Peyer's patch (tissue), 4 donors: ENCODE measurements at places on chromosomes 1 and 21.

GRCh38 chr1:87953121-87953520 is 624.4 kb downstream of the LMO4 start:
- DNase-seq, result no peak

DNA sequence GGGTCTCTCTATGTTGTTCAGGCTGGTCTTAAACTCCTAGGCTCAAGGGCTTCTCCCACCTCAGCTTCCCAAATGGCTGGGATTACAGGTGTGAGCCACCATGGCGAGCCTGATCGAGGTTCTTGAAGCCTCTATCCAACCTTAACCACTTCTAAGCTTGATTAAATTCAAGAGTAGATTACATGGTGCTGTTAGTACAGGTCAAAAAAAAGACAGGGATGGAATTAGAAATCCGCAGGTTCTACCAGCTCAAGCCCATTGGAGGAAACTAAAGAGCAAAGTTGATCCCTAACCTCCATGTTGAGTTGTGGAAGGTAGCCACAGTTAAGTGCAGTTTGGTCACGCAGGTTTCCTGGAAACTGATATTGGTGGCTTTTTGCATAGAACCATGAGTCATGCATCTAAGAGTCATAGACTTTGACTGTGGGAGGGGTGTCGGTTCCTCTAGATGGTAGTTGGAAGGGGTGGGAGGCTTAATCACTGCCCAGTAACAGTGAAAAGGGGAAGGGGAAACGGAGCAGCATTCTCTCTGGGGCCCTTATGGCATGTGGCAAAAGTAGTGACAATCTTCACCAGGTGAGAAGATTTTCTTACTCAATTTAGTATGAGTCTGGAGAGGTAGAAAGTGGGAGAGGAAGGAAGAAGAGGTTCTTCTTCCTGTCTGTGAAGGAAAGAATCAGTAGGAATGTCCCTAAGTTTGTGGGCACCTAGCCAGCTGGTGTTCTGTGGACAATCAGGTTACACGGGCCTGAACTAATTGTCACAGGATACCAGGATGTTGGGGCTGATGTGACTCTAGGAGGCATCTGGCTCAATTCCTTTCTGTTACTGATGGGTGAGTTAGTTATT is 7.0 kb downstream of the CD53 start:
- no peak for DNase-seq

- no peak for DNase-seq
These were observed 4.7 kb downstream of the HUNK start for GRCh38 chr21:31877463-31877957.

DNA sequence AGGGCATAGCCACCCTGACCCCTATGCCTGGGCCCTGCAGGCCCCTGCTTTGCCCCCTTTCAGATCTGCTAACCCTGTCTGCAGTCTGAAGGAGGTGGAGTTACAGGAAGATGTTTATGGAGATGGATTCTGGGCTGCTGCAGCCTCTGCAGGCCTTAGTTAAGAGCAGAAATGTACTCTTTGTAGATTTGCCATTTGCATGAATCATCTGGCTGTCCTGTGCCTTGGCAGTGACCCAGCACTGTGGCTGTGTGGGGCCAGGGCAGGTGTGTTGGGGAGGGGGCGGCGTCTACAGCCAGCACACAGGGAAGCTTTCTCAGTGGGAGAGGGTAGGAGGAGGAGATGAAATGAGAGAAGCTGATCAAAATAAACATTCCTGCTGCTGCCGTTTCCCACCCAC is 867.3 kb downstream of the PLA2G4A start:
- DNase-seq, result no peak

DNA sequence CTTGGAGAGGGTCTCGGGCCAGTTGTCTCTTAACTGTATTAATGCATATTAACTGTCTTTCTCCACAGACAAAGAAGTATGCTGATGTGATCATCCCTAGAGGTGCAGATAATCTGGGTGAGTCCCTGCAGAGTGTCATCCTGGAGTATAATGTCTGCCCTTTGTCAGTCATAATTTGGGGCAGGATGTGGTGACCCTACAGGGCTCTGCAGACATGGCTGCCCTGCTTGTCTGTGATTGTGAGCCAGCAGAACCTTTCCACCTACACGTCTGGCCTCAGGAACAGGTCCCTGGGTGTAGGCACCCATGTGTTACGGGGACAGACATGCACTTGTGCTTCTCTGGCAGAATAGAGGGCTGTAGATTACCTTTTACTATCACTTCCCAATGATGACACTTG is 78.4 kb downstream of the UCK2 start:
- no peak for DNase-seq

GRCh38 chr1:209403921-209404320 is 179.6 kb upstream of the CAMK1G start:
- no peak for DNase-seq

- no peak for DNase-seq
These were observed 1017.6 kb downstream of the KCNT2 start for GRCh38 chr1:195590649-195591048.

DNA sequence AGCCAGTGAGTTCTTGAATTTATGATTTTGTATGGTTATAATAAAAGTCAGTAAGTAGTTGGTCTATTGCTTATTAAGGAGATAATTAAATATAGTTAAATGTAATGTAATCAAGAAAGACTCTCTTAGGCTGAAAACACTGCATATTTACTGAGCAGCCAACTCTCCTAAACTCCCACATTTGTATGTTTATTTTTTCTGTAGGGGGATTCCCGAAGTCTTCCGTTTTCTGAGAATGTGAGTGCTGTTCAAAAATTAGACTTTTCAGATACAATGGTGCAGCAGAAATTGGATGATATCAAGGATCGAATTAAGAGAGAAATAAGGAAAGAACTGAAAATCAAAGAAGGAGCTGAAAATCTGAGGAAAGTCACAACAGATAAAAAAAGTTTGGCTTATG is 56.7 kb downstream of the PKN2 start:
- DNase-seq, result no peak

- no peak for DNase-seq
These were observed 33.4 kb downstream of the SLAMF6 start for GRCh38 chr1:160489513-160490261.

DNA sequence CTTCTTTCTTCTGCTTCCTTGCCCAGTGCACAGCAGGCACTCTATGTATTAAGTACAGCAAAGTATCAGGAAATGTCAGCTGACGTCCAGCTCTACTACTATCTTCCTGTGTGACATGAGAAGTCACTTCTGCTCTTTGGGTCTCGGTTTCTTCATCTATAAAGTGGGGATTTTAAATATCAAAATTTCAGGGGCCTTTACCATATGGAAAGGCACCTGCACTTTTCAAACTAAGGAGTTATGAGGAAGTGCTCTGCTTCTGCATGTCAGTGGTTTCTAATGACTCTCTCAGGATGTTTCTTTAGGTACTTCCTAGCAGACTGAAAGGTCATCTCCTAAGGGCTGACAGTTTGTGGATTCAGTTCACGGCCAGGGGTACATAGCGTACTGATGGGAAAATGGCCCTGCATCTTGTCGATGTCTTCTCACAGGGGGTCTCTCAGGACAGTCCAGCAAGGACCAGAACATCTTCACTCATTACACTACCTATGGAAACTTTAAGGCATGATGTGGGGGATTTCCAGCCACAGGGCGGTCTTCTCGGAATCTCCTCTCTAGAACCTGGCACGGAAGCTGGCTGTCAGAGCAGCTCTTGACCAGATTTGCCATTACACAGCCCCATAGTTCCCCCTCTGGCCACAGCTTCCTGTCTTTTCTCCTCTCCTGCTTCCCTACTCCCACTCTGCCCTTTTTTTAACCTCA is 42.0 kb upstream of the MTF1 start:
- DNase-seq, result no peak

- DNase-seq, result no peak
These were observed 118.4 kb downstream of the DISP1 start for GRCh38 chr1:222933273-222933672.

GRCh38 chr1:224438989-224439388 is 4.4 kb upstream of the WDR26 start:
- no peak for DNase-seq

DNA sequence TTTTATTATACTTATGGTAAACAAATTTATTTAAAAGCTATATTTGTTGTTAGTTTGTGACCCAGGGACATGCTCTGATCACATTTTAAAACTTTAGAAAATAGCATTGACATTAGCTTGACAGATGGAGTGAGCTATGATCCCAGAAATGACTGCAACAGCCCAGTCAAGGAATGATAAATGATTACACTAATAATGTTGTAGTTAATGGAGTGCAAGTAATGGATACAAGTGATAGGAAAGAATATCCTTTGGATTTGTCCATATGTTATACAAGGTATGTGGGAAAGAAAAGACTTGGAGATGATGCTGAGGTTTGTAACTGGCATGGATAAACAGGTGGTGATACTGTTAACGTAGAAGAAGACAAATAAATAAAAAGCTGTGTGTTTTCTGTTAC is 1908.7 kb downstream of the MRPL39 start:
- DNase-seq, result no peak

DNA sequence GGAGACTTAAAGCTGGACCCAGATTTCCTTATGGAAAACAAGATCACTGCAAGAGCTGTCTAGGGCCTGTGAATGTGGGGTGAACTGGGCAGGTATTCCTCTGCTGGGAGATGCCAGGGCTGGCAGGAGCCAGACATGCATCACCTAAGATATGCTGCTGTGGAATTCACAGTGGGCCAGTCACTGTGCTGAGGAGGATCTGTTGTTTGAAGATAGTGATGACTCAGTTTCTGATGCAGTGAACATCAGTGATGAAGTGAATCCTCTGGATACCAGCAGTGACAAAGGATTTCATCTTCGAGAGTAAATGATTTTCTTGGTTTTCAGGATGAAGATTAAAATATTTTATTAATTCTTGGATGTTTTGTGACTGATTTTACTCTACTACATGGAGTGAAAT is 29.9 kb upstream of the CAMSAP2 start:
- DNase-seq, result no peak

DNA sequence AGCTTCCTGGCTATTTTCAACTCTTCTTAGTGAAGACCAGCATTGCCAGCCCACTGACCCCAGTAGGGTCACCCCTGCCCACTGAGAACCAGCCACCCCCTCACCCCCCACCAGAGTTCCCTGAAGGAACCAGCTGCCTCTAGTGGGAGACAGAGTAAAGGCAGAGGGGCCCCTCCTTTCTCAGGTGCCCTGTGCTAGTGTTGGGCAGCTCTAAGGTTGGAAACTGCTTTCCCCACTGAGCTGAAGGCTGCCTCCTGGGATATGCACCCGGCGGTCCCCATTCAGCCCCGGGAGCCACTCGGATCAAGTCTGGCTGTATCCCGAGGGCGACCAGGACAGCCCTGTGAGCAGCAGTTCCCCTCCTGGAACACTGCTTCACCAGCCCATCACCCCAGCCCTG is 111.0 kb downstream of the PGBD5 start:
- DNase-seq, result no peak

- no peak for DNase-seq
These were observed 114.3 kb upstream of the GRIK3 start for GRCh38 chr1:37148663-37149062.

GRCh38 chr1:197692965-197693364 is 82.3 kb downstream of the DENND1B start:
- no peak for DNase-seq

GRCh38 chr1:193794239-193794638 is 607.8 kb upstream of the B3GALT2 start:
- DNase-seq, result no peak

DNA sequence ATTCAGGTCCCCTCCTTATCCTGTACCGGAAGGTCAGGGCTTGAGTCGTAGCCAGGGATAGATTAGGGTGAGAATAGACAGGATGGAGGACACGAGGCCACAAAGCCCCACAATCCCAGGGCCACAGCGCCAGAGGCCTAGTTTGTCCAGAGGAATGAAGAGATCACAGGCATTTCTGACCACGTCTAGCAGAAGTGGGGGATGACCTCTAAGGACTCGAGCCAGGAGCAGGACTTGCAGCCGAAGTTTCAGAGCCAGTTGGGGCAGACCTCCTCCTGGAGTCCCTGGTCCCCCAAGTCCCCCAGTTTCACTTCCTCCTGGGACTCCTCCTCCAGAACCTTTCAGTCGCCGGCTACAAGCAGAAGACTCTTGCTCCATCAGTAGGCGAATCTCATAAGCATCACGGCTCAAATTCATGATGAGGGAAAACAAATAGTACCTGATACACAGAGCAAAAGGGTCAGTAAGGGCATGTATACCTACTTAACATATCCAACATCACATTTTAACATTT is 2.3 kb upstream of the ITGA10 start:
- no peak for DNase-seq

DNA sequence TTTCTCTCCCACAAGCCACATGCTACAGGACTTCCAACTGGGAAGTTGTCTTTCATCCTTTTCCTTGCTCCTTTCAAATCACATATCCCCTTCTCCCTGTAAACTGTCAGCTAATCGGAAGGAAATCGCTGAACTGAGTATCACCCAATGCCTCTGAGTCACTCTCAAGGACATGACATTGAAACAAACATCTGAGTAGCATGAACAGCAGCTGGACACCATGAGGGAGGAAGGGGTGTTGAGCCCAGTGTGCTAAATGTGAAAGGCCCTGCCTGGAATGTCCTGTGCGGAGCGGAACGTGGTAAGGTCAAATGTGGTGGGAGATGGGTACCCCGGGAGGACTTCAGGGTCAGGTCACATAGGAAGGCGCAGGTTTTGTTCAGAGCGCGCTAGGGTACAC is at the start of gene OR2AJ1:
Gene OR2AJ1 (plus strand): TSS at position 22 of the 400 bp plus-strand sequence. CDS start 8,880 bp downstream, outside the sequence.
- no peak for DNase-seq

GRCh38 chr21:18443085-18443484 is 39.5 kb upstream of the TMPRSS15 start:
- DNase-seq, result no peak

DNA sequence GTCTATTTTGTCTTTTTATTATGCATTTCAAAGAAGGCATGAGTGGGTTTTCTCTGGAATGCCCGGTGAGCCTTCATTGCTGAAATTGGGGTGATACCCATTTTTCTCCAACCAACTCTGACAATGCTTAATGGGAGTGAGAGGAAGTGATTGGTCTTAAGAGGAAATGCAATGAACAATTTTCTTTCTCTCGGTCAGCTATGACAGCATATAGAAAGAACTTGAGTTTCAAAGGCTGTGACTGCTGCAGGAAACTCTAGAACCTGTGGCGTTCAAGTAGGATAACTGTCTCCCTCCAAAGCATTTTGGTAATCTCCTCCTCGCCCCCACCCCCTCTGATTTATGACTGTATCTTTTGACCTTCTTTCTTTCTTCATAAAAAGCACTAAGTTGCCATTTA is 155.9 kb downstream of the LYPLAL1 start:
- no peak for DNase-seq

- no peak for DNase-seq
These were observed 137.3 kb downstream of the SLC30A10 start for GRCh38 chr1:219790834-219791615.

- DNase-seq, result no peak
These were observed 223.4 kb upstream of the FMN2 start for GRCh38 chr1:239868058-239868832.

DNA sequence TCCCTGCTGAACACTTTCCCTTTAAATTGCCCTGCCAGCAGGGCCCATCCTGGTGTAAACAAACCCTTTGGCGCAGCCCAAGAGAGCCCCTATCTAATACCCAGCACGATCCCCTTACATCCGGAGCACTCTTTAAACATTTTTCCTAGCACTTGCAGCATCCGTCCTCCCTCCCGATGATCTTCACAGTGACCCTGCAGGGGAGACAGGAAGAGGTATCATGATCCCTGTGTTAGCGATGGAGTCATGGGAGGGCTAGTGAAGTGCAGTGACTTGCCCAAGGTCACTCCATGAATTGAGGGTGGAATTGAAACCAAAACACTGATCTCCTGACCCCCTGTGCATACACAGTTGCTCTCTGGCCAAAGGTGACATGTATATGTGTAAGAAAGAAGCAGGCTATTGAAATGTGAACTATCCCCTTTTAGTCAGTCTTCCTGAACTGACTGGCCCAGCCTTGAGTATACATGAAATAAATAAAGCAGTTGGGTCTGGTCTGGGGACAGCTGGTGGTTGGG is 9.8 kb upstream of the KCNQ4 start:
- no peak for DNase-seq

GRCh38 chr1:178959543-178960460 is 65.9 kb upstream of the FAM20B start:
- DNase-seq, result no peak
